ENCODE measurements at places on chromosomes 2 and 18. TPM values are rescaled to one million over a fixed set of nuclear protein-coding genes. Genes with fewer than 3 reads are reported as not detected.
A peak's percentile ranks its signal among the peaks of the same experiment; 100 is the strongest.

DNA sequence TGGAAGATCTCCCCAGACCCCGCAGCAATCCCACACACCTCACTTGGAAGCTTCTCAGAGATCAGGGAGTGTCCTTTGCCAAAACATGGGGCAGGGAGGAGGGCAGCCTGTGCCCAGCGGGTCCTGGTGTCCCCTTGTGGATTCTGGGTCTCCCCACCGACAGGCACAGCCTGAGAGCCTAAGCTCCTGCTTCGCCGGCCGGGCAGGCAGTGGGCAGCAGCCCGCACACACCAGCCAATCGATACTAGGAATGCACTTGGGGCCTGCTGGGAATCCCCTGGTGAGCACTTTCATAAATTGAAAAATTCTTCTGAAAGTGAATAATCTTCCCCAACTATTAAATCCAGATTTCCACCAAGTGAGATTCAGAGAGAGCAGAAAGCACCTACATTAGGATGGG, 246.0 kb downstream of the ATAD2B start:
- DNase-seq: no peak

GRCh38 chr2:37767959-37768925, 96.8 kb upstream of the CDC42EP3 start:
- peak; percentile 55 for DNase-seq

DNA sequence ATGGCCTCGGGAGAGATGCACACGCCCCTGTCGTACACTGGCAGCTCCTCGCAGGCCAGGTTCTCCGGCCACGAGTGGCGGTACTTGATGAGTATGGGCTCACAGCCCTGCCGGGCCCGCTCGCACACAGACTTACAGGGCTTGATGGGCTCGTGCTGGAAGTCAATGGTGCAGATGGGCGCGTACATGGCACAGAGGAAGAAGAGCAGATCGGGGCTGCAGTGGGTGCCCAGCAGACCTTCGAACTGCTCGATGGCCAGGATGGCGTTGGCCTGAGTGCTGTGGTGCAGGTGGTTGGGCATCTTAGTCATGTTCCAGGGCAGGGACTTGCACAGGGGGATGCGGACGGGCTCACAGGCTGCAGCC, 359 bp downstream of the FRZB start:
- no peak for DNase-seq

DNA sequence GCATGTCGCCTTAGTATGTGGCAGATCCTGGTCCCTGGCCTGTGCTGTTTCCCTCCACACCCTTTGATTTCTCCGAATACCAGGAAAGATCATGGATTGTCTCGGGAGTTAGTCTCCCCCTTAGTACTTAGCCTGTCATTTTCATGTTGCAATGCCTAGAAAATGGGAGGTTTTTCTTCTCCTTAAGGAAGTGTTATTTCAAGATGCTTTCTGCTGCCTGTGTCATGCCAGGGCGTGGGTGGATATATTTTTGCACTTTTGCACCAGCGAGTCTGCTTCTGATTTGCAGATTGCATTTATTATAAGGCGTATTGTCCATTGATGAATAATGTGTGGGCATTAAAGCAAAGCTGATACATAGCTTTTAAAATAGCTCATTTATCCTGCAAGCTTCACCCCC, 223.5 kb downstream of the NEDD4L start:
- no peak for DNase-seq

Gene HRH4
- 0.13 TPM for total RNA-seq
